ENCODE measurements at places on chromosomes 2 and 18.

DNA sequence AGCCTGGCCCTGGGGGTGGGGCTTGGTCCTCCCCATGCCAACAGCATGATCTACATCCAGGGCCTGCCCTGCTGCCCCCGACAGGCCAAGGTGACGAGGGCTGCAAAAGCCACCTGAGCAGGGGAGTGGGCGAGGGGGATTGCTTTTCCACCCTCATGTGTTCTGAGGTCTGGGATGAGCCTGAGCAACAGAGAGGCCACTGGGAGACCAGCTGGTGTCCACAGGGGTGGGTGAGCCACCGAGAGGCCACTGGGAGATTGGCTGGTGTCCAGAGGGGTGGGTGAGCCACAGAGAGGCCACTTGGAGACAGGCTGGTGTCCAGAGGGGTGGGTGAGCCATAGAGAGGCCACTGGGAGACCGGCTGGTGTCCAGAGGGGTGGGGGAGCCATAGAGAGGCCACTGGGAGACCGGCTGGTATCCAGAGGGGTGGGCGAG, 147.4 kb upstream of the GPC1 start:
- DNase-seq = no peak

- DNase-seq = no peak
Observed at GRCh38 chr2:71045865-71046548, 22.4 kb upstream of the NAGK start.

GRCh38 chr18:5391409-5391808, 95.9 kb upstream of the ZBTB14 start:
- no peak for DNase-seq

DNA sequence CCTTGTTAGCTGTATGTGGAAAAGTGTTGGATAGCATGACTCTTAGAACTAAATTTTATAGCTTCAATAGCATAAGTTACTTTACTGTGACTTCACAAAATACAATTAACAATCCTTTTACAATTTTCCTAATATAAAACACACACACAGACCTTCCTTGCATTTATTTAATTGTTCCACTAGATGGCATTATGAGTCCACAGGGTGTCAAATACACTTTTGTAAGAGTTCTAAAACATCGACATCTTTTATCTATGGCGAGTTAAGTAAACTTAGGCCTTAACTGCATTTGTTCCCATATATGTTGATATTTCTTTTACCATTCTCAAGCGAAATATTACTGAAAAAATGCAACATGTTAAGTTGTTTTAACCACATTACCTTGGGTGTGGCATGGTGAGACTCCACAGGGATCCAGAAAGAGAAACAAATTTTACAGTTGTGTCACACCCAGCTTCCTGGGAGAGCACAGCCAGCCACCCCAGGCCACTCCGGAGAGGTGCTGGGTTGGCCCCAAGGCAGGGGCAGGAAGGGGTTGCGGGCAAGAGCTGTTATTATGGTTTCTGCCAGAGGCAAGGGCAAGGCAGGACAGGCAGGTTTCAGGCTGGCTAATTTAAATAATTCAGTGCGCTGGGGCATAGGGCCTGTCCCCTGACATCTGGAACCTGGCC, 312.4 kb upstream of the MC4R start:
- no peak for DNase-seq

DNA sequence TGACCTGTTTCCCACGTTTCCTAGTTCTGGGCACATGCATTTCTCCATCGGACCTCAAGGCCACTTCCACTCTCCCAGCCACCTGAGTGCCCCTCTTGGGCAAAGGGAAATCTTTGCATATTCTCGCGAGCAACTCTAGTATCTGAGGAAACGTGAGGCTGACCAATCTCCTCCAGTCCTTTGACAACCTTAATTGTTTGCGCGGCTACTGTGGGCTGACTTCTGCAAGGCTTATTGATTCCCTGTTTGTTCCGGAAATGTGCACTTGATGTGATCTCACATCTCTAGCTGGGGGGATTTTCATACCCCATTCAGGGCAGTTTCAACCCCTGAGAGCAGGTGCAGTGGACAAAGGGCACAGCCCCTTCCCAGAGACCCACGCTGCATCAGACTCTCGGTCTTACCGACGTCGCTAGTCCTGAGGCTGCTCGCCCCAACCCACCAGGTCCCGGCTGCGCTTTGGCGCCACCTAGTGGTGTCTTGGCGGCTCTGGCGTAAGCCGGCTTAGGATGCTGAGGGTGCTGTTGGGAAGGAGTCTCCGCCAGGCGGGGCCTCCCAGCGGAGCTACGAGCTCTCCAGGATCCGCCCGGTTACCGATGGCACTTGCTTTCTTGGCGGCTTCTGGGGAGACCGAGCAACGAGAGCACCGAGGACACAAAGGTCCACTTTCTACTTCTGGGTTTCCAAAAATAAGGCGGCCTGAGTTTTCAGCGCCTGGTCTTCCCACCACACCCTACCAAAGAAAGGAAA, 24.8 kb upstream of the SPR start:
- DNase-seq = peak; percentile 75

DNA sequence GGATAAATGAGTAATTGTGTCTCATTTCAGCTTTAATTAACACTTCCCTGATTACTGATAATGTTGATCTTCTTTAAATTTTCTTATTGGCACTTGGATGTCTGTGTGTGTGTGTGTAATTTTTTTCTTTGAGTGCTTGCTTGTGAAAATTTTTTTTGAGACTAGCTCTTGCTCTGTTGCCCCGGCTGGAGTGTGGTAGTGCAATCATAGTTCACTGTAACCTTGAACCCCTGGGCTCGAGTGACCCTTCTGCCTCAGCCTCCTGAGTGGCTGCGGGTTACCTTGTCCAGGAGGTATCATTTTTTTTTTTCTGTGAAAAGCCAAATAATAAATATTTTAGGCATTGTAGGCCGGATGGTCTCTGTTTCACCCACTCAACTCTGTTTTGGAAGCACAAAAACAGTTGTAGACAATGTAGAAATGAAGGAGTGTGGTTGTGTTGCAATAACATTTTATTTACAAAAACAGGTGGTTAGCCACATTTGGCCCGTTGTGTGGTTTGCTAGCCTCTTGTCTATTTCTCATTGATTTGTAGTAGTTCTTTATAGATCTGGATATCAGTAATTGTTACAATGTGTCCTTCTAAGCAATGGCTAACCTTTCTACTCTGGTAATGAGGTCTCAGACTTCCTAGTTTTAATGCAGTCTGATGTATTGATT, 7.9 kb downstream of the IL1RL2 start:
- DNase-seq = no peak

DNA sequence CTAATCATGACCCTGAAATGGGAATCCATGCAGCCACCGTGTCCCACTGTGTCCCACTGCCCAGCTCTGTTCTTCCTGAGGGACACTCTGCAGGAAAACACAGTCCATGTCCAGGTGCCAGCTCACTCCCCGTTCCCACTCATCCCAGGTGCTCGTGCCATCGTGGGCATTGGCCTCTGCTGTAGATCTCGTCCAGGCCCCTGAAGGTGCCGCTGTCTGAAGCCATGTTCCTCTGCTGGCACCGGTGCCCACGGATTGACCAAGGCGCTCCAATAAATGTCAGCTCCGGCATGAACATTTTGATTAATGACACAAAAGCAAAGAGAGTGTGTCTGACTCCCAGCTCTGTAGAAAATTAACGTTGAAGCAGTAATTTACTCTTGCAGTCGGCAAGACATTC, 280.1 kb upstream of the SALL3 start:
- DNase-seq = no peak

DNA sequence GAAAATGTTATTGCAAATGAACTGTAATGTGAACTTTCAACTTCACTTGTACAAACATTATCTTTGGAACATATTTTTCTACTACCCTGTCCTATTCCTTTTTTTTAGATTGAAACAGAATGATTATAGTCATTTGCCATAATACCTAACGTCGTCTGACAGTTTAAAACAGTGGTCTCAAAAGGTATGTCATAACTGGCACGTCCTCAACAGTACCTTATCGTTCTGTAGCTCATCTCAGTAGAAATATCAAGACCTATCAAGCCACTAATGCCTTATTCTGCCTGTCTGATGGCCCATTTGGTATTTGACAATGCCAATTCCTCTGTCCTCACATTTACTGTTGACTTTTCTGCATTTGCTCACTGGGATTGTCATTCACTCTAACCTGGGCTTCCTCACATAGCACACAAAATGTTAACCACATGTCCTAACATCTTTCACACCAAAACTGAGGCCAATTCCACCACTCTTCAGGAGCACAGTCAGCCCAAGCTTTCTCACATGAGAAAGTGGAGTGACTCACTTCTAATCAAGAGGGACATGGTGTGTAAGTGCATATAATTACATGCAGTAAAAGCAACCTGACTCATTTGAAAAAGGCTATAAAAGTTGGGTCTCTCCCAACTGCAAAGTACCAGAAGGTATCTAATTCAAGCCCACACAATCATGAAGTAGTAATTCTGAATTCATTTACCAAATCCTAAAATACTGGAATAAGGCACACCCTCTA, 34.8 kb downstream of the DNER start:
- DNase-seq = no peak

DNA sequence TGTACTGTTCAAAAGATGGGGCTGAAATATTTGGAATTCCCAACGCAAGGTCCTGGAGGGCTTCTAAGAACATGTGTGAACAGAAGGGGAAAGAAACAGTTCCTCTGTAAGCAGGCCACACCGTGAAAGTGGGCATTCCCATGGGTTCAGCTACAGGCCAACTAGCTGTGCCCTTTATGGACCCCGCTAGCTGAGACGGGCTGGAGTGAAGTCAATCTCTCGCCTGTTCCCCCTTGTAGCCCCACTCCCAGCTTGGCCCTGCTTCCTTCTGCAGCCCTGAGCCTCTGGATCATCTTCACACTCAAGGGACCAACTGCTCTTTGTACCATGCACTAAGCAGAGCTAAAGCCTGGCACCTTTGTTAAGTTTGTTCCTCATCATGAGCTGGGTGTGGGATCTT, 55.4 kb downstream of the POLR1A start:
- DNase-seq = no peak

GRCh38 chr2:17506736-17507616, 11.3 kb downstream of the RAD51AP2 start:
- DNase-seq = no peak

DNA sequence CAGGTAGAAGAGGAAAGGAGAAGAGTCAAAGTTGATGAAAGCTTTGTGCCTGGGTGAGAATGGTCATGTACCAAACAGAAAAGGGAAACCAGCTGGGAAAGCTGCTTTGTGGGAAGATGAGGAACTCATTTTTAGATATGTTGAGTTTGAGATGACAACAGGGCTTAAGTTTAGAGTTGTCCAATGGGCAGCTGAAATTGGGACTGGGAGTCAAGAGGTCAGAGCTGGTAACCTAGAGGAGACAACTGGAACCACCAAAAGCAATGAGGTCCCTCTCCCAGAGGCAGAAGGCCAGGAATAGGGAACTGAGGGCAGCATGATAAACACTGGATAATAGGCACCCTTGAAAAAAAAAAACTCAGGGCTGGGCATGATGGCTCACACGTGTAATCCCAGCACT, 48.8 kb downstream of the SLC4A1AP start:
- no peak for DNase-seq

DNA sequence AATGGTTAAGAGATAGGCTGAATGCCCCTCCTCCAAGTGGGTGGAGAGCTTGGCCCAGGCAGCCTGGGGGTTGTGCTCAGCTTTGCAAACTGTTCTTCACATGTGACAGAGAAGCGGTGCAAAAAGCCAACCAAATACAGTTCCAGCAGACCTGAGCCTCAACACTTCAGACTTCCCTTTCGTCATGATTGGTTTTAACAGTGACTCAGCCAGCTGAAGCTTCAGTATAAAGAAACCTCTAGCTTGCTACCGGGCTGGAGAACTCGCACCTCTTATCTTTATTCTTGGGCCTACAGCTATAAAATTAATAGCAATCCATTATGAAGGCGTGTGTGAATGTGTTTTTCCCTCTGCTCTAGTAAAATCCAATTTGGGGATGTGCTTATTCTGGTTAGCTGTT, 20.0 kb downstream of the SETBP1 start:
- no peak for DNase-seq

DNA sequence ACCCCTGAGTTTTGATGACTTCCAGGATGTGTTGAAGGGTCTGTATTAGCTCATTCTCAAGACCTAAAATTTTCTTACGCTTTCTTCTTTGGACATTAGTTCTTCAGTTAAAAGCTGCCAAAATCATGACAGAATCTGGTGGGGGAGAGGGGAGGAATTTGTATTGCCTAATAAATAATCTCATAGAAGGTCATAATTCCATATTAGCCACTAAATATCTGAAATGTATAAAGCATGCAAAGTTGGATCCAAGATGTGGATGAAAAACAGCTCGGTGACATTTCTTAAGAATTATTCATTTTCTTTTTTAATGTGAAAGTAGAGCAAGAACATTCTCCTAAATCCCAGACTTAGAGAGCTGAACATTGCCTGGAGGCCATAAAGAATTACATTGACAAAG, 120.1 kb downstream of the MMADHC start:
- no peak for DNase-seq

DNA sequence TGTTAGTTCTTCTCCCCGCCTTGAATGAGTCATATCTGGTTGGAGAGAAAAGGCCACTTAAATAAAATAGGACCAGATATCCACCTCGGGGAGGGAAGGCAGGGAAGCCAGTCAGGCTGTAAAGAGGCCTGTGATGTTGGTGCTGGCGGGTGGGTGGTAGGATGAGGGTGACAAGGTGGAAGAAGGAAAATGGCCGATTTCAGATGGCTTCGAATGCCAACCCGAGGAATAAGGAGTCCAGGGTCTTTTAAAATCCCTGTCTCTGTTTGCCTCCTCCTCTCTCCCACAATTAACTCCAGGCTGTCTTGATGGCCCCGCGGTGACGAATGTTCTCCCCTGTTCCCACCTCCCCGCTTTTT, 41.5 kb downstream of the CELF4 start:
- no peak for DNase-seq

GRCh38 chr18:56245866-56246580, 392.4 kb downstream of the TXNL1 start:
- peak; percentile 44 for DNase-seq

DNA sequence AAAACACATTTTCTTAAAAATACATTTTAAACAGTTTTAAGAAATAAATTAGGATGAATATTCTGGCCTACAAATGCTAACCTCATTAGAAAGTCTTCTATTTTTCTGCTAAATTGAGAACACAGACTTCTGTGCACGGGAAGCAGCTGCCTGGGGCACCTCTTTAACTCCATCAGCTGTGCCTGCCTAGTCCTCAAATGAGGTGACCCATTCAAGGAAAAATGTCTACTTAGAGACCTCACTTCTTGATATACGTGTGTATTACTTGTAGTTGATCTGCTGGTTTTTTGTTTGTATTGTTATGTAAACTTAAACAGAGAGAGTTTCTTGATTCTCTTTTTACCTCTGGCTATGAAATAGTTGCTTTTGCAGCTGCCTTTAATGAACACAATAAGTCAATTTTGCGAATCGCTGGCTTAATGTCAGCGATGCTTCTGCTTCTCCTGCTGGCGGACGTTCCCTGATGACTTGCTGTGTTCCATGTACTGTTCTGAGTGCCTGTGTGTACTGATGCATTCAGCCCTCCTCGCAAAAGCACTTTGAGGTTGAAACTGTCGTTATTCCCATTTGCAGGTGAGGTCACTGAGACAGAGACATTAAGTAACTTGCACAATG, 88.7 kb upstream of the TXNDC2 start:
- DNase-seq = no peak

Data from AG04450 (cell line).